ENCODE measurements at places on chromosomes 12 and 14. TPM values are rescaled to one million over a fixed set of nuclear protein-coding genes. Genes with fewer than 3 reads are reported as not detected.

Gene SERPINA12
- total RNA-seq: not detected

Gene CNOT2
- total RNA-seq: 35.8 TPM

Gene GLS2
- total RNA-seq: 2.6 TPM

Gene FGF6
- total RNA-seq: not detected

Gene RTL1
- not detected for total RNA-seq

Gene RPS6KL1
- 1.7 TPM for total RNA-seq

Gene HOXC9
- total RNA-seq: 1.2 TPM

Gene SIRT4
- 0.64 TPM for total RNA-seq
